ENCODE measurements at places on chromosomes 6 and 20.

DNA sequence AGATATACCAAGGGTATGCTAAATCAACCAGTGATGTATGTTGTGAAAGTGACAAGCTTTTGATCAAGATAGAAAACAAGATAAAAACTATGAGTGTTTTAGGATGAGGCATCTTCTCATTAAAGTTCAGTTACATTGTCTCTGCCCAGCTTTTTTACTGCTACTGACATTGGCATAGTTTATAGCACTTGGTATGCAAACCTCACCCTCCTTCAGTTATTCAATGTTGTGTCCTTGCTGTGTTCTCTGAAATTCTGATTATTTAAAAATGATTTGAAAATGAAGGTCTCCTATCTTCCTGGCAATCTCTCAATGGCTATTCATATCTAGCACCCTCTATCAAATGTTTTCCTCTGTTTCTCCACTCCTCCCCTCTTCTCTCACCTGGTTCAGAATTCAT, 6.7 kb upstream of the MYLIP start:
- DNase-seq = no peak

DNA sequence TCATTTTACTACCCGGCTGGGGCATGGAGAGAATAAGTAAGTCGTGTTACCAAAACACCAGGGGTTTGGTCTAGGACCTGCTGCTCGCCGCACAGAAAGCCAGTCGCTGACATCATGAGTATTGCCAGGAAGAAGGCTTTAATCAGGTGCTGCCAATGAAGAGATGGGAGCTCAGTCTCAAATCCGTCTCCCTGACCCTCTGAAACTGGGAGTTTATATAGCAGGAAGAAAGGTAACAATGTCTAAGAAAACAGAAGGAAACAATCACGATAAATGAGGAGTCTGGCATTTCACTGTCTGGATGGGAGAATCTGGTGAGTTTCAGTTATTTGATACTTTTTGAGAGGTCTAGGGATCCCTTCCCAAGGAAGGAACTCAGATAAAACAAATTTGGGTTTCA, 437.9 kb upstream of the JARID2 start:
- no peak for DNase-seq

DNA sequence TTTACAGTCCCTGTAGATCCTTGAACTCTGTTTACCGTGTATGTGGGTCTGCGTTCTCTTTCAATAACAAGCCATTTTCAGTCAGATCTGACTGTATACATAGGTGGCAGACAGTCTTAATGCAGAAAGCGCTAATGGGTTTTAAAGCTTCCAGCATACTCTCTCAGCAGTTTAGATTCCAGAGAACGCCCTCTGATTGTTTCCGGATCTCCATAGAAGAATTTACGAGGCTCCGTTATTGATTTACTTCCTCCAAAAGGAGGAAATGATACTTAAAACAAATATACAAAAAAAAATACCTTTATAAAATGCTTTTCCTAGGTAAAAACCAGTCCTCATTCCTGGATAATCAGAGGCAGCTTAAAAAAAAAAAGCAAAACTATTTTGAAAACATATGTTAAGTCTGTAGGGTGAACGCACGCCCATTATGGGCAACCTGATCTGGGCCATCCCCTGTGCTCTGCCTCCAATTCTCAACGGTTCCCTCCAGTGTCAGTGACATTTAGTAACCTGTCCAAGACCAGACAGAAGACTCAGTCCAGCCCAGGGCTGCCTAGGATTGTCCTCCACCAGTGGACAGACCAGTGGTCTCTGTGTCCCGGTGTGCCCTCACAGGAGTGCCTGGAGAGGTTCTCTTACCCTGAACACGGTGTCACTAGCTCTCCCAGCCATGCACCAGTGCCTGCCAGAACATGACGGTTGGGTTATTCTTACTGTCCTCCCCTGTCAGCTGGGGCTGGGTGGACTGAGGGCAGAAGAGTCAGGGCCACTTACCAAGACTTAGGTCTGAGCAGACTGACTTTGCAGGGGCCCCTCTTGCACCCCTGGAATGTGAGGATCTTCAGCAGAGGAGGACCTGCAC, 217.3 kb downstream of the ARID1B start:
- no peak for DNase-seq

GRCh38 chr6:147194652-147195411, 9.4 kb upstream of the STXBP5 start:
- no peak for DNase-seq

GRCh38 chr20:9838378-9839295, at the start of gene PAK5:
Gene PAK5, minus strand, starts transcription at chr20:9839076. Its CDS starts 194,748 bp downstream, at chr20:9644328.
- DNase-seq = peak; percentile 87

DNA sequence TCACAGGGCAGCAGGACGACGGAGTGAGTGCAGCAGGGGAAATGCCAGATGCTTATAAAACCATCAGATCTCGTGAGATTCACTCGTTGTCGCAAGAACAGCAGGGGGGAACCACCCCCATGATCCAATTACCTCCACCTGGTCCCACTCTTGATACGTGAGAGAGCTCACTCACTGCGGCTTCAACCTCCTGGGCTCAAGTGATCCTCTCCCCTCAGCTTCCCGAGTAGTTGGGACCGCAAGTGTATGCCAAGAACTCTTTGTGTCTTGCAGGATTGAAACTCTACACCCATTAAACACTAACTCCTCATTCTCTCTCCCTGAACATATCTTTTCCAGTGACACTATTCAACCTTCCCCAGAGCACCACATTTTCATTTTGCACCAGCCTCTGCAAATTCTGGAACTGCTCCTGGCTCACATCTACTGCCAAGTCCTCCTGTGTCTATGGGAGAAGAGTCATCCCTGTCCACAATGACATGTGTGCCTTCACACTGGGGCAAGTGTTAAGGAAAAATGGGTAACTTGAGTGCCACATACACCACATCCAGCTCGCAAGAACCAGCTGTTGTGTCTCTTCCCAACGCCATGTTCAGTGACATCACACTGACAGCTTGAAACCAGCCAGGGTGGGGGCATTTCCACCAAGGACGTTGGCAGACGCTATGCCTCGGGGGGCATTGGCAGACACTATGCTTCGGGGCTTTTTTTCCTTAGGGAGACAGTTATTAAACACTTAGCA, 14.7 kb upstream of the TAF4 start:
- DNase-seq = no peak

DNA sequence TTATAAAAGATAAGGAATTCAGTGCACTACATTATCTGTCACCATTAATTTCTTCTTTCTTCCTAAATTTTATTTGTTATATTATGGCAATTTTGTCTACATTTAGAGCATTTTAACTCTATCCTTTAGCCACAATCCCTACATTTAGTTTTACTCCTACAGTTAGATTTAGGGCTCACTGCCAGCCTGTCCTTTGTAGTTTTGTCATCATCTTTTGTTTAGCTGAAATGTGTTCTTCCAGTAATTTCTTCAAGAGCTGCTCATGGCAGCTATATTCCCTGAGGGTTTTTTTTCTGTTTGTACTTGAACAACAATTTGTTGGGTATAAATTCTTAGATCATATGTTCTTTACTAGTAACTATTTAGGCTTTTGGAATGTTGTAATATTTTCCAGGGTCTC, 72.7 kb upstream of the B3GAT2 start:
- no peak for DNase-seq

DNA sequence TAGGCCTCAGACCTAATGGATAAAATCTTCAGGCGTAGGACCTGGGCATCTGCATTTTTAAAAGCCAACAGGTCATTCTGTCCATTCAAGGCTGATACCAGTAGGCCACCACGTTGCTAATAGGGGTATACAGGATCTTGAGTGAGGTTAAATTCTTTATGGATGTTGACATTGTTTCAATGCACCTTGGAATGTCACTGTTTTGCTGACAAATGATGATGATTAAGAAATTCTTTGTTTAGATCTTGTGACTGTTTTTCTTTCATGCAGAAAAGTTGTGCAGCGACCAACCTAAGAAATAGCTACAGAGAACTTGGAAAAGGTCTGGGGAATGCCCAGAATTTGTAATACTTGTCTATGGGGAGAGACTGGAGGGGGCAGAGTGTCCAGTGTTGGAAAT, 101.1 kb upstream of the CLDN20 start:
- peak; percentile 60 for DNase-seq

DNA sequence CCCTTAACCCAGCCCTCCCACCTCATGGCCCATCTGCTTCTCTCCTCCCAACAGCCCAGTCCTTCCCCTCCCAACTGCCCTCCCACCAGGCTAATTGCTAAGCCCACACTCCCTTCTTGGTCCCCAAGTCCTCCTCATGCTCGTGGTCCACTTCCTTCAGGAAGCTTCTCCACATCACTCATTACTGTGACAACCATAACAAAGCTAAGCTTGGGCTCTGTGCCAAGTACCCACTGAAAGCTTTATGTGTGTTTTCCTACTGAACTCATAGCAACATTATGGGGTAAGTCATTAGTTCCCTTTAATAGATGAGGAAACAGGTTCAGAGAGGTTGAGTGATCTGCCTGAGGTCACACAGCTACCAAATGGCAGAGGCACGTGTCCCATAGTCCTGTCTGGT, 16.2 kb downstream of the FRS3 start:
- no peak for DNase-seq

GRCh38 chr6:29424575-29424974, 9.8 kb downstream of the OR12D1 start:
- no peak for DNase-seq

- no peak for DNase-seq
Observed at GRCh38 chr6:92708270-92708669, 711.1 kb downstream of the EPHA7 start.

DNA sequence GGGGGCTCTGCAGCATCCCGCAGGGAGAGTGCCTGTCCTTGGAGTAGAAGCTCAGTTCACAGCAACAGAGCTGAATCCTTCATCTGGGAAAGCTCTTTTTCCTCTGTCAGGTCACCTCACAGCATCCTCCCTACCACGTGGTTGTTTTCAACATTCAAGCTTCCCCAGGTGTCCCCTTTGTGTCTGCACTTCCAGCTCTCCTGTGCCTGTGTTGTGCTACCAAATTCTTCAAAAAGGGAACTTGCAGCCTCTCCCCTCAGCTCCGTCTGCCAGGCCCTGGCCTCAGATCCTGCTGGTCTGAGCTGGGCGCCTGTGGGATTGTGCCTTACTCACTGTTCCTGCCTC, 108.4 kb downstream of the FOXF2 start:
- DNase-seq = no peak

- no peak for DNase-seq
Observed at GRCh38 chr20:25230166-25230831, 17.6 kb upstream of the PYGB start.

DNA sequence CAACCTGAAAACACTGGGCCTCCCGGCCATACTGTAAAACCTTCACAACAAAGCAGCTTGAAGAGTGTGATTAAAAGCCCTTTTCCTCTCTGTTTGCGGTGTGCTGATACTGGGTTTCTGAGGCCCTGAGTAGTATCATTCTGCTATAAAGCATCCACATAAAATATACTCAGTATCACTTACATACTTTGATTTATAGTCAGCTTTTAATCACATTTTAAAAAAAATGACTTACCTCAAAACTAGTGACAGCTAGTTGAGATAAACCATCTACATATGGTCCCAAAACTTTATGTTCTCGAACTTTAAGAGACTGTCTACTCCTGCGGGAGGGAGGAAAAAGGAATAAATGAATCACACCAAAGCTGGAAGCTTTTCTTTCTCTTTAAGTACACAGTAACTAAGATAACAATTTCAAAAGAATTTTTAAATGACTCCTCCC, 135.7 kb downstream of the KIF13A start:
- DNase-seq = peak; percentile 49

DNA sequence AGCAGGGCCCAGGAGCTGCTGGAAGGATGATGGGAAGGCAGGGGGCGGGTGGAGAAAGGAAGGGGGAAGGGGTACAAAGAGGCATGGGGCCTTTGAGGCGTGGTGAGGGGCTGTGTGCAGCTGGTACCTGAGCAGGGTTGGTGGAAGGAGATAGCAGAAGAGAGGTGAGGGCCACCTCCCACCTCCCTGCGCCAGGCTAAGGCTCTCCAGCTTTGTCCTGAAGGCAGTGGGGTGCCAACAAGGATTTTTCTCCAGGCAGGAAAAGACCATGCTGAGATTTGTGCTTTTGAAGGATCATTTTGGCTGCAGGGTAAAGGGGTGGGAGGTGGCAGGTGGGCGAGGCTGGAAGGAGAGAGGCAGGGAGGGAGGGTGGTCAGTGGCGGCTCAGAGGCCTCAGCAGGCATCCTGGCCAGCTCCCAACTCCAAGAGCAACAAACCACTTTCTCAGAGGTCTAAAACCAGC, 40.8 kb downstream of the NOL4L start:
- DNase-seq = no peak

Data from astrocyte of the hippocampus (primary cell).